ENCODE measurements at places on chromosomes 16 and 17.

DNA sequence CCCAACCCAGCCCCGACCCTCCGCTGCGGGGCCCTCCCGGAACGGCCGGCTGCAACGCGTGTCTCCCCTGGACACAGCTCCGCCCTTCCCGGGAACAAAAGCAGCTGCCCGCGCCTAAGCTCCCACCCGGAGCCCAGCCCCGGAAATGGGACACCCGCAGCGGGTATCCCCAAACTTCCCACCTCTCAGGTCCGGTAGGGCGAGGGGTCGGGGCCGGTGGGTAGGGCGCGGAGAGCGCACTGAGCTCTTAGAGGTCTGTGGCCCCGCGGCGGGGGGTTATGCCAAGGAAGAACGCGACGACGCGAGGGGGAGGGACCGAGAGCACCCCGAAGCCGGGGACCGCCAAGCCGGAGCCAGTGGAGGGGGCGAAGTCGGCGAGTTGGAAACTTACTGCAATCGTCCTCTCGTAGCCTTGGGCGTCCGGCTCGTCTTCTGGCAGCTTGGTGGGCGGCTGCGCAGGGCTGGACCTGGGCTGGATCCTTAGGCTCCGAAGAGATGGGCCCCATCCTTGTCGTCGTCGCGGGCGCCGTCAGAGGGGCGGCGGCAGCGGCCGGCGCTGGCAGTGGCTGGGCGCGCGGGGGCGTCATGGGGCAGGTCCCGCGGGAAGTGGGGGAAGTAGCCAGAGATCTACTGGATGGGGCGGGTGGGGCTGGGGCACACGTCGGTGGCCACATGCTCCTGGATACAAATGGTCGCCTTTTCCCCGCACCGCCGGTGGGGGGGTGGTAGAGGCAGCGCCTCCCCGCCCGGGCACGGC lies 6.9 kb downstream of the USP6 start:
- no peak for DNase-seq

DNA sequence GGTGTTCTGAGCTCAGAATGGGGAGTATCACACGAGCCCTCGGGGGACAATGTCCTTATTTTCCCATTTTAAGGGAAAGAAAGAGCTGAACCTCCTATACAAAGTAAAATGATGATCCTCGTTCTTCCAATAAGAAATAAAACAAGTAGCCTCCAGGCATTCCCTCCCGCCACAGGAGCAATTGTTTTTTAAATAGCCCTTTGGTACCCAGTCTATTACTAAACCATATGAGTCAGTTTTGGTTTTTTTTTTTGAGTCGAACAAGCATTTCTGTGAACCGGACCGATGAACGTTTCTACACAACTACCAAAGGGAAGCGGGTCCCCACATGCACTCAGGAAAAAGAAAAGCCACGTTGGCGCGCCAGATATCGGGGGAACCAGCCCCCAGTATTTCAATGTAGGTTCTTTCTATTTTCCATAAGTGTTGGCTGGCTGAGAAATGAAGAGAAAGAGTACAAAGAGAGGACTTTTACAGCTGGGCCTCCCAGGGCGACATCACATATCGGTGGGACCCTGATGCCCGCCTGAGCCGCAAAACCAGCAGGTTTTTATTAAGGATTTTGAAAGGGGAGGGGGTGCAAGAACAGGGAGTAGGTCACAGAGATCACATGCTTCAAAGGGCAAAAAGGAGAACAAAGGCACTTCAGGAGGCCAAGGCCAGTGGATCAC lies 3.8 kb upstream of the DCXR start:
- no peak for DNase-seq

DNA sequence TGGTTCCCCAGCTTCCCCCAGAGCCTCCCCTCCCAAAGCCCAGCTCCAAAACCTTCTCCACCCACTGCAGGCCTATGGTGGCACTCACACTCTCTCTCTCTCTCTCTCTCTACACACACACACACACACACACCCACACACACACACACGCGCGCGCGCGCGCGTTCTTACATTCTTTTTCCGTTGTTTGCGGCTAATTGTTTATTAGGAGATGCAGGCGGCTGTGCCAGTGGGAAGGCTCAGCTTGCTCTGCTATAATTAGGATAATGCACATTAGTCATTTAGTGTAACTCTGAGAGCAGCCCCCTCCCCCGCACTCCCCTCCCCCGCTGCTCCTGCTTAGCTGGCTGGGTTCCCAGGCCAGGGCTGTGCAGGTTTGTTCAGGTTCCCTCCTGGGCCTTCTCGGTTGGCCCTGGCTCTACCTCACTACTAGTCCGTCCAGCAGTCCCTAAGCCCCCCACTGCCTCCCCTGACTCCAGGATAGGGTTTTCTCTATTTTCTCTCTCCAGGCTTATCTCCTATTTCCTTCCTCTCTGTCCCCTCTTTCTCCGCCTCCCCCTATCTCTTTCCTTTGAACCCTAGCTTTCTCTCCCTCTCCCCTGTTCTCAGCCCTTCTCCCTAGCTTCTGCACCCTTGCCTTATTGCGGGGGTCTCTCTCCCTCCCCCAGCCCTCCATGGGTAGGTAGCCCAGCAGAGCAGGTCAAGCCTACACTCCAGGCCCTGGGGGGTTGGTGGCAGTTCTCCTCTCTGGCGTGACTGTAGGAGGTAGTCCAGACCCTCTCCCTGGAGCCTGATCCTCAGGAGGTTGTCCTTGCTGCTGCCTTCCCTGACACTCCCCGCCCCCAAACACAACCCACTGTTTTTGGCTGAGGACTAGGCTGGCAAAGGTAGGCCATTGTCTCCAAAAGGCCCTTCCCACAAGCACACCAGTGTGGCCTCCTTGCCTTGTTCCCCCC lies 34.0 kb downstream of the TMEM132E start:
- DNase-seq: no peak

DNA sequence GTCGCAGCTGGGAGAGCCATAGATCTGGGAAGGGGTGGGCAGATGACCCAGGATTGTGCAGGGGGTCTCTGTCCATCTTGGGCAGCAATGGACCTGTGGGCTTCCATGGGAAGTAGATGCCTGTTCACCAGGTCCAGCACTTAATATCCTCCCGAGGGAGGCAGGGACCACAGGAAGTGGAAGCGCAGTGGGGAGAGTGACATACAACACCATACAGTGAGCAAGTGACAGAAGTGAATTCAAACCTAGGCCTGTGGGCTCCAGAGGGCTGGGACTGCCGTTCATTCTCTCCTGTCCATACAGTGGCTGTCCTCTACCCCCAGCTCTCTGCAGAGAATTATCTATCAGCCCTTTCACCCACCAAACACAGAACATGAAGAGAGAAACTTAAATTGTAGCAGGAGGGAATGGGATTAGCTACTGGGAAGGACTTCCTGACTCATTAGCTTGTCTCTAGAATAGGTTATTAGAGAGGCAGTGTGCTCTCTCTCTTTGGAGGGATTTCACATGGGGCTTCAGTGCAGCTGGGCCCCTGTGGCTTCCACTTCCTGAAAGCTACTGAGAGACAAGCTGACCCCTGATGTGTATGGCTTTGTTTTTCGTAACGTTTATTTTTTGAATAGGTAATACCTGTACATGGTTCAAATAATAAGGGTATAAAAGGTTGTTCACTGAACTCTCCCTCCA lies 13.1 kb upstream of the SEZ6 start:
- no peak for DNase-seq

DNA sequence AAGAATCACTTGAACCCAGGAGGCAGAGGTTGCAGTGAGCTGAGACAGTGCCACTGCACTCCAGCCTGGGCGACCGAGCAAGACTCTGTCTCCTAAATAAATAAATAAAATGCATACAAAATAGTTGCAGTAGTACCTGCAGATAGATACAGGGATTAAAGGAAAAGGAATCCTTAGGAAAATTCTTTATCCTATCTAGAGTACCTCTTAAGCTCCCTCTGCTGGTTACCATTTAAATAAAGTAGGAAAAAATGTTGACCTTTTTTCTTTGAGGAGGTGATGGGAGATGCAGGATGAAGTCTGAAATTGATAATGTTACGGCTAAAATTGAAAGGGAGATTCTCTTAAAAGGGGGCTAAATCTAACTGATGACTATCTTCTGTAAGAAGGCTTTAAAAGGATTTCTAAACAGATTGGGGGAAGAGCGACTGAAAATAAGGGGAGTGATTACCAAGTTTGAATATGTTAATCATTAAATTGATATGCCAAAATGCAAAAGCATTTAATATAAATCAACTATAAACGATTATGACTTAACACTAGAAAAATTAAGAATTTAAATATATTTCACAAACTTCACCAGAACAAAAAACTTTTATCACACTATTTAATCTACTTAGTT lies 29.4 kb downstream of the C16orf87 start:
- no peak for DNase-seq

DNA sequence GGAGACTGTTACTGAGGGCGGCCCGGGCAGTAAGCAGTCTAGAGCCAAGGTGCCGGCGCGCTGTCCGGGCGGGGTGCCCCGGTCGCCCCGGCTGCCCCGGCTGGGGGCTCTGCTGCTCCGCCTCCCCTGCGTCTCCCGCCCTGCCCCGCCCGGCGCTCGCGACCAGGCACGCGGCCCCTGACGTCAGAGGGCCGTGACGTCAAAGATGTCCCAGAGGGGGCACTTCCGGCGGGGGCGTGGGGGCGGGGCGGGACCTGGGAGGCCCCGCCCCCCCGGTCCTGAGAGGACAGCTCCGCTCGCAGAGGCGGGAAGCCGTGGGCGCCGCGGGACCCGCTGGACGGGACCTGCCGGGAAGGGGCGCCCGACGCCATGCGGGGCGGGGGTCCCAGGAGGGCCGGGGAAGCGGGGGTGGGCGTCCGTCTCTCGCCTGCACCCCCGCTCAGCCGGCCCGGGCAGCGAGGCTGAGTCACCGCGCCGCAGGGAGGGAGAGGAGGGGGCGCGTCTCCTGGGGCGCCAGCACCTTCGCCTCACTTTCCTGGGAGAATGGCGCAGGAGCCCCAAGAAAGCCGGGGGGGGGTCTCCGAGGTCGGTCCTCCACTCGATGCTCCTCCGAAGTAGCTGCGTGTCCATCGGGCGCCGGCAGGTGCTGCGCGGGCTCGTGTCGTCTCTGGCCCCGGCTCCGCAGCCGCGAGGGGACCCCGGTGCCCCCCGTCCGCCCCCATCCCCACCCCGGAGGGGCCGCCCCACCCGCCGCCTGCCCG lies 4.4 kb upstream of the HIC1 start:
- peak; percentile 70 for DNase-seq
